ENCODE measurements at places on chromosomes 11 and 22.

DNA sequence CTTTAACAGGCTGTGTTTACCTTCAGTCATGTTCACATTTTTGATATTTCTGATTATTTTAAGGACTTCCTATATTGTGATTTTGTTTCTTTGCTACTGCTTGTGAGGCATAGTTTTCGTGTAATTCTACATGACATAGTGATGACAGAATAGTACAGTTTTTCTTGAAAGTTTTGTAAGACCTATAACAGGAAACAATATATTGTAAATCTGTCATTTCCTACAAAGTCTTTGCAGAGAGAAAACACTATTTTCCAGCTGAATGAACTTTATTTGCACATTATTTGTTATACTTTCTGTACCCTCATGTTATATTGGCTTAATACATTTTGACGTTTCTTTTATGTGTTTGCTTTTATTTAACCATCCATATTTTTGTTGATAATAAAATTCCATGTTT is 191.1 kb downstream of the TMEM135 start:
- no peak for DNase-seq

- no peak for DNase-seq
These were observed 95.5 kb upstream of the TENM4 start for GRCh38 chr11:79536155-79536917.

GRCh38 chr22:36912694-36913426 is 568 bp upstream of the CSF2RB start:
- DNase-seq: no peak

GRCh38 chr22:35834061-35834460 is 116.4 kb downstream of the APOL5 start:
- DNase-seq: no peak

DNA sequence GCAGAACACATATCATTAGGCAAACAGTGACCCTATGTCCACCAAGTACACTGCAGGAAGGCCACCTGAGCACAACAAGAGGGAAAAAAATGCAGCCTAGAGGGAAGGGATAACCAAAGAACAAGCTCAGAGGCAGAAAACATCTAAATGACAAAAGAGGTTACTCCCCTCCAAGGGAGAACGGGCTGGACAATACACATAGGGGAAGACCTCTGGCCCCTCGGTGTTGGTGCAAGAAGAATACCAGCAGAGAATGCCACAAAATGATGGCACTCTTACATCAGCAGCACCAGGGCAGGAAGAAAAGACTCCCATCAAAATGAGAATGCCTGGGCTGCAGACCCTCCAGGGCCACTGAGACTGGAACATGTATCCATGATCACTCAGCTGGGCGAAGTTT is 66.6 kb upstream of the OPCML start:
- DNase-seq: no peak

GRCh38 chr11:77517753-77518152 is 43.9 kb upstream of the PAK1 start:
- no peak for DNase-seq

- no peak for DNase-seq
These were observed 3.3 kb upstream of the E2F8 start for GRCh38 chr11:19244084-19244483.

DNA sequence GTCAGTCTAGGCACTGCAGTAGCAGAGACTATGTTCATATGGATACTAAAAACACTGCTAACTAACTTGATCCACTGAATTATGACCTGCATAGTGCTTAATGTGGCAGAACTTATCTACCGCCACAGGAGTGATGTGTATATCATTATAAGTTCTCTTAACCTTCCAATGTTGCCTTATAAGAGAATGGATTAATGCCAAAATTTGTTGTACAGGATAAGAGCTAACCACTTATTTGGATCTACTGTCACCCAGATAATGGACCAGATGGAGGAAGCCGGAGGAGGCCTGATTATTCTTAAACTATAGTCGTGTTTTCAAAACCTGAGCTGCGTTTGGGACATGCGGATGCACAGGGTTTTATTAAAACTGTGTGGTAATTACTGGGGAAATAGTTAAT is 1.9 kb upstream of the OR51B4 start:
- no peak for DNase-seq

DNA sequence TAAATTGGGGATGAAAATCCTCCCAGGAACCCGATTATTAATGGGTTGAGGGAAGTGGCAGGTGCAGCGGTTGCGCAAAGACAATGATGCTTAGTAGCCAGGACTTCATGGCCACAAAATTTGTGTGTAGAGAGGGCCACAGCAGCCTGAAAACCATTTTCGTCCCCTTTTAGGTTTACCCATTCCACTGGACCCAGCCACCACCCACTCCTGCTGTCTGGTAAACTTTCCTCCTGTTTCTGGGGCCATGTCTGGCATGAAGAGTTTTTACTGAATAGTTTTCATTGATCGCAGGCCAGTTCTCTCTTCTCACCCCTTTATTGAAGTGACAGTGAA is 69.5 kb upstream of the SYT13 start:
- no peak for DNase-seq

DNA sequence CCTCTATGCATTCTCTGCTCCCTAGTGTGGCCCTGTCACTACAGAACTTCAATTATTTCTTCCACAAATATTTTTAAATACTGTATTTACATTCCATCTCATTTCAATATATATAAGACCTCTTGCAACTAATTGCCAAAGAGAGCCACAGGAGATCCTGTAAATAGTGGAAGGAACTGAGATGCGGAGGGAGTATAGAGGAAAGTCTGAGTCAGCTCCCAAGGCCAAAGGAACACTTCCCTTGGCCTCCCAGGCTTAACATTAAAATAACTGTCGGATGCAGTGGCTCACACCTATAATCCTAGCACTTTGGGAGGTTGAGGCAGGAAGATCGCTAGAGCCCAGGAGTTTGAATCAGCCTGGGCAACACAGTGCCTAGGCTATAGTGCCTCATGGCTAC is 31.2 kb downstream of the RBFOX2 start:
- no peak for DNase-seq
